ENCODE measurements at places on chromosomes 7 and 10.

DNA sequence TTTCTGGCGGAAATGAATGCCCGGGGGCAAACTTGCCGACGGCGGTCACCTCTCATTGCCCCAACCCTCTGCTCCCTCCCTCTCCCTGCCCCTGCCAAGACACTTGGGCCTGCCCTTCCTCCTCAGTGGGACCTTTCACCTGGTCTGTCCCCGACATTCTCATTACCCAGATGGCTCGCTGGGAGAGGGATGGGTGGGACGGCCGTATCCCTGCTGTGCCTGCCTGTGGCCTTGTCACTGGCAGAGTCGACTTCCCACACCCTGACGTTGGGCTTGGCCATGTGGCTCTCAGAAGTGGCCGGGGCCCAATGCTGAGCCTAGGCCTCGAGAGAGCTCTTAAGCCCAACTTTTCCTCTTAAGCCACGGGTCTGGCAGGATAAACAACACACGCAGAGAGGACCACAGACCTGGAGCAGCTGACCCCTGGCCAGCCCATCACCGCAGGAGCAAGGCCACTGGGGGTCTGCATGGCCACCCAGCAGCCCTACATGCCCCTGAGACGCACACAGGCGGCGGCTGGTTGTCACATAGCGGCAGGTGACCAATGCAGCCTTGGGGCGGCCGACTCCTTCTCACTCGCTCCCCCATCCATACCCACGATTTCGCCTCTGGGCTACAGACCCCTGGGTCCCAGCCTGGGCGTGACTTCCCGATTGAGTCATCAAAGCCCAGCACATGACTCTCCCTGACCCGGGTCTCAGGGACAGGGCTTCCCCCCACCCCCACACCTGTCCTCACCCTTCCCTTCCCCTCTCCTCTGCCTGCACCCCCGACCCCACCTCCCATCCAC is 40.1 kb downstream of the SLC29A4 start:
- no peak for DNase-seq

- DNase-seq: no peak
Observed at GRCh38 chr10:43921881-43922280, 273.2 kb upstream of the ZNF32 start.

- DNase-seq: peak; percentile 19
Observed at GRCh38 chr7:148699024-148699781, 500 bp downstream of the CUL1 start.

DNA sequence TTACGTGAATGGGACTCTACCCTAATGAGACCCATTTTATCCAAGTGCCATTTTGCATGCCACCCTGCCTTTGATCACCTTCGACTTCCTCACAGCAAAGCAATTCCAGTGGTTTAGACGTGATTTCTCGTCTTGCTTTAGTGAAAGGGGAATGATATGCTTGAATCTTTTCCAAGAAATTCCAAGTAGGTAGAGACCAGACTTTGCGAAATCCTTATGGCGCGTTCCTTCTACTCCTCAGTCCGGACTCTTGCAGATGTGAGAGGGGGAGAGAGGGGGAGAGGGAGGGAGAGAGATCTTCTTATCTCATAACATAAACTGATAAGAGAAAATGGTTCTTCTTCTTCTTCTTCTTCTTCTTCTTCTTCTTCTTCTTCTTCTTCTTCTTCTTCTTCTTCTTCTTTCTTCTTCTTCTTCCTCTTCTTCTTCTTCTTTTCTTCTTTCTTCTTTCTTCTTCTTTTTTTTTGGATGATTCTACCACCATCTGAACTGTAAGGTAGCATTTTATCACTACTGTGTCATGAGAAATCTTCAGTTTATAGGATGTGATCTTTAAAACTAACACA is 883 bp downstream of the SPAG6 start:
- DNase-seq: no peak

- DNase-seq: no peak
Observed at GRCh38 chr7:75654855-75655254, 83.9 kb downstream of the HIP1 start.

DNA sequence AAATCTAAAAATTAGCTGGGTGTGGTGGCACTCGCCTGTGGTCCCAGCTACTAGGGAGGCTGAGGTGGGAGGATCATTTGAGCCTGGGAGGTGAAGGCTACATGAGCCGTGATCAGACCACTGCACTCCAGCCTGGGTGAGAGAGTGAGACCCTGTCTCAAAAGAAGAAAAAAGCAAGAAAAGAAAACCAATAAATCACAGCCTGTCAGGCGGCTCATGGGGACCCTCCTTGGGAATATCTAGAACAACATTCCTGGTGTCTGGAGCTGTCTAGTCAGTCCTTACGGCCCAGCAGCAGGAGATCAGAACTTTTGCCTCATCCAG is 130.6 kb upstream of the TNRC18 start:
- DNase-seq: no peak

All from stimulated activated CD4-positive, alpha-beta T cell treated with anti-CD3 and anti-CD28 coated beads, Interleukin-1b, Interleukin-23, amount 100 ng/mL, for 1 hour (primary cell).